ENCODE measurements at places on chromosomes 5 and 9.

DNA sequence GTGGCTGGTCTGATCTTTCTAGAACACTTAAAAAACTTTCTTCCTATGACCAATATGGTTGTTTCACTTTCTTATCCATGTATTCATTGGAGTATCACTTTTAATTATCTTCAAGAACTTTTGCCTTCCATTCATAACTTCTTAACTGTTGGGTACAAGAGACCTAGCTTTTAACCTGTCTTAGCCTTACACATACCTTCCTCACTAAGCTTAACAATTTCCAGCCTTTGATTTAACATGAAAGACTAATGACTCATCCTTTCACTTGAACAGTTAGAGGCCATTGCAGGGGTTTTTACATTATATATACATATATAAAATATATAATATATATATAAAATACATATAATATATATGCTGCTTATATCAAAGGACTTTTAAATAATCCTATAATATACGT is 57.9 kb downstream of the ABHD17B start:
- DNase-seq, result no peak

DNA sequence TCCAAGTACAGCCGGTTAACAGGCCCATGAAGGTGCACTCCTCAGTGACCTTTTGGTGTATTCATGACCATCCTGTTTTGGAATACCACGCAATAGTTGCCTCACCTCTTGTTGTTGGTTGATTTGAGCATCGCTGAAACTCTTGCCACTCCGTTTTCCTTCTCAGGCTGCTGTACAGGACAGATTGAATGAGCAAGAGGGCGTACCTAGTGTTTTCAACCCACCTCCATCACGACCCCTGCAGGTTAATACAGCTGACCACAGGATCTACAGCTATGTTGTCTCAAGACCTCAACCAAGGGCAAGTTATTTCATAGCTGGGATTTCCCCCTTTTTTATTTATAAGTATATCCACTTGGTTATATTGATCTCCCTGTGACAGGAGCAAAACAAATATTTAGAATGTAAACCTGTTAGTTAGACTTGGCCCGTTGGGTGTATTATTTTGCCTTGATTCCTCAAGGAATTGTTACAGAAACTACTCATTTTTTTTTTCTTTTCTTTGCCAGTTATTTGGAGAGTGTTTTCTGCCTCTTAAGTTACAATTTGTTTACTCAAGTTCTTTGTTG is 38.1 kb downstream of the FAF2 start:
- no peak for DNase-seq

DNA sequence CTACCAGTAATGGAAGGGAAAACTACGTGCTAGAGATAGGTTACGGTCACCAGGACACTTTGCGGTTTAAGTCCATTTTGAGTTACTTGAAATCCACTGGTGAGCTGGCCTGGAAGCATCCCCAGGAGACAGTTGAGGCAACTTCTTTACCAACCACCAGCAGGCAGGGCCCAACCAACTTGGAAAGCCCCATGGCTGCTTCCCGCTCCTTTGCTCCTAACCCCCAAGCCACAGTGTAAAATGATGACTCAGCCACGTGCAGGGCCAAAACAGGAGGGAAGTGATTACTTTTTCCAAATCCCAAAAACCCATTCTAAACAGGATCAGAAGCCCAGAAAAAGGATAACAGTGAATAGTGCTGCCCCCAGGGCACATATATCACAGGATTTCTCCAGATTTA is 87.4 kb downstream of the PAX5 start:
- DNase-seq, result no peak

GRCh38 chr5:133781436-133782225 is 169.3 kb upstream of the FSTL4 start:
- no peak for DNase-seq

GRCh38 chr9:72315510-72316311 is 49.3 kb downstream of the ZFAND5 start:
- peak; percentile 20 for DNase-seq

GRCh38 chr5:170360709-170361108 is 28.5 kb downstream of the KCNMB1 start:
- no peak for DNase-seq
